NCI-H69 (cell line): ENCODE measurements at places on chromosomes 6 and 20.

GRCh38 chr20:33275871-33276270 is 7.1 kb upstream of the BPIFB1 start:
- DNase-seq: no peak

- peak; percentile 91 for DNase-seq
Measured at GRCh38 chr20:5072756-5073659, 46.8 kb downstream of the PCNA start.

GRCh38 chr6:150269857-150270223 is 99.0 kb upstream of the IYD start:
- DNase-seq: no peak

DNA sequence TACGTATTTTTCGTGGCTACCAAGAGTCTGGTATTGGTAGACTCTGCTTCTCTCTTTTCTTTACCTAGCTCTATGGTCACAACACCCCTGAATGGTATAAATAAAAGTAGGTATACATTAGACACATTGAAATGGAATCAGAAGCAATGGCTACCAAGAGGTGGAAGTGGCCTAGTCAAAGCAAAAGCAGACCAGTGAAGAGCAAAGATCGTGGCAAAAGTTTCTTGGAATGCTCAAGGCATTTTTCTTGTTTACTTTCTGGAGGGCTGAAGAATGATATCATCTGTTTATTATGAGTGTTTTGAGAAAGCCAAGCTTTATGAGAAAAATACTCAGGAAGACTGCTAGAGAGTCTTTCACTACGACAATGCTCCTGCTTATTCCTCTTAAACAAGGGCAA is 28.6 kb upstream of the MOCS1 start:
- DNase-seq: no peak

DNA sequence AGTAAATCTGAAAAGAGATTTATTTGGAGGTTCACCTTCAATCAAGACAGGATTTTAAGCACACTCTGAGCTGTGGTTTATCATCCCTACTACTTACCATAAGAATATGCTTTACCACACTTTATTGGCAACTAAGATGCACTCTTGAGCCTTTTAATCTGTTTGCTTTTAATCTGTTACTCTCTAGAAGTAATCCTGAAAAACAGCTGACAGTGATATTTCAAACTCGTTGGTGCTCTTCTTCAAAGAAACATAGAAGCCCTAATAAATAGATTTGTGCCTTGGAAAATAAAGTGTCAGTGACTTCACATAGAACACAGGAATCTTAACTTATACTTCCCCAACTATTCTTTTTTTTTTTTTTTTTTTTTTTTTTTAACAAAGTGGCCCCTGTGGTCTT is 102.9 kb downstream of the HIVEP1 start:
- no peak for DNase-seq

DNA sequence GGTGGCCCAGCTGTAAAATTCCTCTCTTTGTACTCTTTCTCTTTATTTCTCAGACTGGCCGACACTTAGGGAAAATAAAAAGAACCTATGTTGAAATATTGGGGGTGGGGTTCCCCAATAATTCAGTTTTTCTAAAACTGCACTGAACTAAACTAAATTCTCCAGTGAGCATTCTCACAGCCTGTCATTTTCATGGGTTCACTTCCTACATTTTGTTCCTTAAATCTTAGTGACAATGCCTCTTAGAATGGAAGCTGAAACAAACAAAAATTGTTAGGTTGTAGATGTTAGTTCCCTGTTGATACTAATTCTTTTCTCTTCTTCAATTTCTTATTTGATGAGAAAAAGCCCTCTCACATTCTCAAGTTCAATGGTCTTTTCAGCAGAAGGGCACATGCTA is 35.8 kb upstream of the IFNGR1 start:
- no peak for DNase-seq

- DNase-seq: no peak
Measured at GRCh38 chr6:8149350-8149749, 47.0 kb upstream of the EEF1E1 start.

- no peak for DNase-seq
Measured at GRCh38 chr20:35134472-35134871, 12.7 kb downstream of the EDEM2 start.

GRCh38 chr20:19815553-19815991 is 57.5 kb downstream of the RIN2 start:
- no peak for DNase-seq

- DNase-seq: no peak
Measured at GRCh38 chr6:72446430-72446829, 175.4 kb upstream of the KCNQ5 start.

DNA sequence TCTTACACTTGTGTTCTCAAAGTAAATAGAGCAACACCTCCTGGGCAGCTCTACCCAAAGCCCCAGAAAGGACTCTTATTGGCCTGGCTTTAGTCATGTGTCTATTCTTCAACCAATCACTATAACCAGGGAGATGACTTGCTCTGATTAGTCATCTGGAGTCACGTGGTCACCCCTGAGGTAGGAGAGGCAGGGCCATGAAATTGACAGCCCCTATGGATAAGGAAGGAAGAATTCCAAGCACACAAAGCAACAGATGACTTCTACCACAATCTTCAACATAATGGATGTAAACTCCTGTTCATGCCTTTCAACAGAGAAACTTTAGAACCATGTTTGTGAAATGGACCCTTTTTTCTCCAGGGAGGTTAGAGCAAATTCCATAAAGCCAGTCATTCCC is 24.6 kb upstream of the EYA2 start:
- no peak for DNase-seq

DNA sequence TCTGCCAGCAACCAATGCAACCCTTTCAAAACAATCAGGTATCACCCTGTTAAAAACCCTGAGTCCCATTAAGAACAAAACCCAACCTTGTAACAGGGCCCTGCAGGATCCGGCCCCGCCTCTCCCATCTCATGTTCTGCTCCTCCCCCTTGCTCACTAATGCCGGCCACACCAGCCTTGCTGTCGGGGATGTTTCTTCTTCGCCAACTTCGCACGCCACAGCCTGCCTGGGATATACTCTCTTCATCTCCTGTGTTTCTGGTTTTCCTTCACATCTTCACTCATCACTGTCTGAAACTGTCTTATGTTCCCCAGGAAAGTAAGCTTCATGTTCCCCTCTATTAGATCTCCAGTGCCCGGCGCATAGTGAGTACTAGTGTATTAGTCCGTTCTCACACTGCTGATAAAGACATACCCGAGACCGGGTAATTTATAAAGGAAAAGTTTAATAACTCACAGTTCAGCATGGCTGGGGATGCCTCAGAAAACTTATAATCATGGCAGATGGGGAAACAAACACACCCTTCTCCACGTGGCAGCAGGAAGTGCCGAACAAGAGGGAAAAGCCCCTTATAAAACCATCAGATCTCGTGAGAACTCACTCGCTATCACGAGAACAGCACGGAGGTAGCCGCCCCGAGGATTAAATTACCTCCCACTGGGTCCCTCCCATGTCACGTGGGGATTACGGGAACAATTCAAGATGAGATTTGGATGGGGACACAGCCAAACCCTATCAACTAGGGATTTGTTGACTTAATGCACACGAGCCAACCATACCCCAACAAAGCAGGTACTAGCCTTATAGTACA is 5.1 kb downstream of the TP53RK start:
- peak; percentile 7 for DNase-seq

DNA sequence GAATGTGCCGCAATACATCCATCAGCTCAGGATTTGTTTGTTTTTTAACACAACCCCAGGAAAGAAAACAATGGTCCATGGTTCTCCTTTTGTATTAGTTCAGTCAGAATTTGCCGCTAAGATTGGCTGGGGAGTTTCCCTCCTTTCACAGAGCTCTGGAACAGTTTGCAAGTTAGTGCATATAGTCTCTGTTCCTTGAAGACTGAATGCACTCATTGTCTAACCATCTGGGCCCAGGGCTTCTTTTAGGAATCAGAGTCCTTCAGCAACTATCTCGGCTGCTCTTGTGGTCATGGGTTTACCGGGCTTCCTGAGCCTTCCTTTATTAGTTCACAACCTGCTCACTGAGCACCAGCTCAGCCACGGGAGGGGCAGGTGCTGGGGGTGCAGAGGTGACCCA is 121.3 kb downstream of the SLC23A2 start:
- DNase-seq: no peak

- DNase-seq: no peak
Measured at GRCh38 chr6:168704678-168705077, 263.7 kb downstream of the SMOC2 start.

- DNase-seq: no peak
Measured at GRCh38 chr6:158081657-158081935, 86.5 kb downstream of the SERAC1 start.

- no peak for DNase-seq
Measured at GRCh38 chr6:11404081-11404480, 133.5 kb upstream of the TMEM170B start.

DNA sequence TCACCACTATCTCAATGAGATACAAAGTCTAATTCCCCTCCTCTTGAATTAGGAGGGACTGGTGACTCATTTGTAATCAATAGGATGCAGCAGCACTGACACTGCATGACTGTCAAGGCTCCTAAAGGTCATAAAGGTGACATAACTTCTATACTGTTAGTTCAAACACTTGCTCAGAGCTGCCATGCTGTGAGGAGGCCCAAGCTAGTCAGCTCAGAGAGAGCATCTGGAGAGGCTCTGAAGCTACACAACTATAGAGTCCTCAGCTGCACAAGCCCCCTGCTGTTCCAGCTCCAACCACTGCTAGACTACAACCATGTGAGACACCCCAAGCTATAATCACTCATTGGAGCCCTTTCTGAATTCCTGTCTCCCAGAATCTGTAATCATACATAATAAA is 17.0 kb upstream of the HEY2 start:
- DNase-seq: peak; percentile 92

DNA sequence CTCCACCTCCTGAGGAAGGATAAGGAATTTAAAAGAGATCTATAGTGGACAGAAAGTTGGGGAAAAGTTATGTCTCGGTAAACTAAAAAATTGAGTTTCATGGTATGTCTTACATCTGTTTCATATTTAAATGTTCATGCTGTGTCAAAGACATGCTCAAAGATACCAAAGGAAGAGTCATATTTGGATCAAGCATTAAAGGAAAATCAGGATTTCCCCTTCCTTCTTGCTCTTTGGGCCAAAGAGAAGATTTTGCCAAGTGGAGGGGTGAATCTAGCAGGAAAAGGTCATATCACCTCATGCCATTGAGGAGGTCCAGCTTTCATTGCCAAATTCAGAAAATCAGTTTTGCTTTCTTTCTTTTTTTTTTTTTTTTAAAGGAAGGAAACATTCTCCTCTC is 192.4 kb downstream of the OGFRL1 start:
- DNase-seq: no peak
